GM12878 (cell line): ENCODE measurements at places on chromosomes 13 and 19.

- DNase-seq: no peak
Observed at GRCh38 chr19:49857061-49857837, 6.3 kb downstream of the PTOV1 start.

DNA sequence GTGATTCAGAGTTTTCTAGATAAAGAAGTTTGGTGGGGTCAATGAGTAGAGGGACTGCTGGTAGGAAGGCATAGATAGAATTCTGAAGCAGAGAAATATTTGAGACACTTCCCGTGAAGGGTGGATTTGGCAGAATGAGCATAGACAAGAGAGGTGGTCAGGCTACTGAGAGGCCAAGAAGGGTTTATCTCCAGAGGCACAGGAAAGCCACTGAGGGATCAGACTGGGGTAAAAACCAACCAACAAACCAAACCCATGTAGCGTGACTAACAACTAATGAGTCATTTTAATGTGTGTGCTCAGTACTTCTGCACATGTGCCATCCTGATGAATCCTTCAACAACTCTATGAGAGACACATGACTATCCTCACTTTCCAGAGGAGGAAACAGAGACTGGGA, 60.0 kb upstream of the SERP2 start:
- no peak for DNase-seq

- DNase-seq: no peak
Observed at GRCh38 chr13:33577007-33577406, 240.9 kb upstream of the RFC3 start.

DNA sequence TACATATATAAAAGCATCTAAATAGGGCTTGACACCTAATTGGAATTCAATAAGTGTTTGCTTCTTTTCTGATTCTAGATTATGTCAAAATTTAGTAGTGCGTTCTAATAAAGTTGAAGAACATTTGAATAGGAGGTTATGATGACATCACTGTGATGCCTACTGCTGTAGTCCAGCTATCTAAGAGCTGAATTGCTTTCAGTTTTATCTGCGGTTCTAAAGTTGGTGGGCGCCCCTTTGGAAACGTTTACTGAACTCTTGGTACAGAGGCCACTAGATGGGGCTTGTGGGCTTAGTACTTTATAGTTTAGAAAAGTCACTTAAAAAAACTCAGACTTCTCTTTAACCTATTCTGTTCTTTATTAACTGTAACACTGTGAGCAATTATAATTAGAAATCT, 776.9 kb downstream of the GPC5 start:
- DNase-seq: no peak

DNA sequence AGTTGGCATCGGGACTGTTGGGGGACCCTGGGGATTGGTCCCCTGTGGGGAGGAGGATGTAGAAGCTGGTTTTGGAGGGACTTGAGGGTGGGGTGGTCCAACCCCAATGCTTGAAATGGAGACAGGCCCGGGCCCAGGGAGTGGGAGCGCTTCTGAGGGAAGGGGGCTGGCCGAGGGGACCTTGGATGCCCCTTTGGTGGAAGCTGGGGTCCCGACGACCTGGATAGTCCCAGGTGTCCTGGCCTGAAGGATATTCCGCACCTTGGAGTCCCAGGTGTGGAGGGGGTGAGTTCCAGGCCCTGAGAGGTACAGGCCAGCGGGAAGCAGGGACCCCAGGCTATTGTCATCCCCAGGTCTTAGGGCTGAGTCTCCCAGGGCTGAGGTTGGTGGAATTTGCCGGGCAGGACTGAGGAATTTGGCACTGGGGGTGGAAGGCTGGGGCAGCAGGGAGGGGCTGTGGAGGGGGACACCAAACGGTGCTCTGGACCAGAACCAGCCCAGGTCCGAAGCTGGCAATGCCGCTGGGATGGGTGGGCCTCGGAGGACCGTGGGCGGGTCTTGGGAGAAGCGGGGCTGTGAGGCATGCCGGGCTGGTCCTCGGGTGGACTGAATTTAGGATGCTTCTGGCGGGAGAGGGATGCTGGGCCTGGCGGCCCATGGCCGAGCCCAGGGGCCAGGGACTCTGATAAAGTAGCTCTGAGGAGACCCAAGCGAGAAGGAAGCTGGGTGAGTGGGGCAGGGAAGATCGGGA, 1.8 kb downstream of the HDGFL2 start:
- DNase-seq: no peak

DNA sequence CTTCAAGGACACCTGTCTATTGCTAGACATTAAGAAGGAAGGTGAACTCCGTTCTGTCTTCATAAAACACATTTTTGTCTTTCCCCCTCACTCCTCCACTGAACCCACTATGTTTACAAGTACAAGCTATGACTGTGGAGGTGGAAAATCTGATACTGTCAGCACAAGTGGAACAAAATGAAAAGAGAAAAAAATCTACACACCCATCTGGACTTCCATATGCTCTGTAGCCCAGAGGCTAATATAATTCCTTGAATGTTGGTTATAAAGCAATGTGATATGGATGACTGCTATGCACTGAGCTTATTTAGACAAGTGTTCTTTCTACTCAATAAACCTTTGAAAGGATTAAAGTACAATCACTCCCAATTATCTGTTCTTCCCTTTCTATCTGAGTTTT, 713.5 kb downstream of the DIAPH3 start:
- no peak for DNase-seq

- no peak for DNase-seq
Observed at GRCh38 chr19:8017808-8018207, 12.4 kb upstream of the ELAVL1 start.

DNA sequence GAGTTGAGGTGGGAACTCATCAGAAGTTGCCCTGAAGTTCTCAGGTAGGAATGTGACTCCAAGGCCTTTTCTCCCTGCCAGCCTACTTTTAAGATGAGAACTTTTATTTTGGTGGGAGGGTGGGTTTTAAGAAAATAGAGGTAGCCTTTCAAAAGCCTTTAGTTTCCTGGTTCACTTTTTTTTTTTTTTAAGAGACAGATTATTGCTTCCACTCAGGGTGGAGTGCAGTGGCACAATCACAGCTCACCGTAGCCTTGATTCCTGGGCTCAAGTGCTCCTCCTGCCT, 3.0 kb downstream of the C19orf67 start:
- no peak for DNase-seq

DNA sequence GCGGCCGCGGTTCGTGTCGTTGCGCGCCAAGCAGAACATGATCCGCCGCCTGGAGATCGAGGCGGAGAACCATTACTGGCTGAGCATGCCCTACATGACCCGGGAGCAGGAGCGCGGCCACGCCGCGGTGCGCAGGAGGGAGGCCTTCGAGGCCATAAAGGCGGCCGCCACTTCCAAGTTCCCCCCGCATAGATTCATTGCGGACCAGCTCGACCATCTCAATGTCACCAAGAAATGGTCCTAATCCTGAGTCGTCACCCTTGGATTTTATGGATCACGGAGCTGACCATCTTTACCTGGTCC, 475 bp downstream of the MRPL57 start:
- DNase-seq: no peak

GRCh38 chr13:77994166-77994565, 75.5 kb upstream of the EDNRB start:
- DNase-seq: no peak

DNA sequence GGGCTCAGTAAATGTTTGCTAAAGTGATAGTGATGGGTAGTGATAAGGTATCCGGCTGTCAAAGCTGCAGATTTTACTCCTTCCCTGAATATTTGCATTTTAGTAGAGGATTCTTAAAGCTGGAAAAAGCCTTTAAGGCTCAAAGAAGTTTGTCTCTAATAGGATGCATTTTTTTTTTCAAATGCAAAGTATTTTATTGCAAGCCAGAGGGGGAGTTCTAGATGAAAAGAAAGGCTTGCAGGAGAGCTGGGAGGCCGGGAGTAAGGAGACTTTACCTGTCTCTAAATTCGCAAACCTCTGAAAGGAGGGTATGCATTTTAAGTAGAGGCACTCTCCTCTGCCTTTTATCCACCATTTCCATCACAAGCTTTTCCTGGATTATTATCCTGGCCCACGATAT, 100.7 kb upstream of the FNDC3A start:
- DNase-seq: no peak

GRCh38 chr19:14404312-14404711, 14.8 kb downstream of the DDX39A start:
- no peak for DNase-seq

- DNase-seq: no peak
Observed at GRCh38 chr13:110509971-110510786, 51.3 kb downstream of the RAB20 start.

DNA sequence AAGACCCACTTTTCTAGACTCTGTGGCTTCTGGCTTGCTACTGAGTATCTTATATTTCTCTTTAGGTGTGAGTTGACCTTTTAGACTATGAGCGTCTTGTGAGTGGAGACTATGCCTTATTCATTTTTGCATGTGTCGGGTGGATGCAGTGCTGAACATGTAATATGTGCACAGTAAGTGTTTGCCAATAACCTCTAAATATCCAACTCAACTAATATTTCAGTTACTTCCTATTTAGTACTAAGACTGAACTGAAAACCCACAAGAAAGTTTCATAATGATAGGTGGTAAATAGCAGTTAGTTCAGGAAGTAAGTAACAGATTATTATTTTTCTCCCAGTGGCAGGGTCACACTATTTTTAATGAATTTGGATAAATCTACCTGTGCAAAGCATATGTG, 269.3 kb downstream of the KCNRG start:
- DNase-seq: no peak

- no peak for DNase-seq
Observed at GRCh38 chr13:107866032-107866940, 349.1 kb downstream of the LIG4 start.

GRCh38 chr19:18809149-18809868, 18.2 kb upstream of the COMP start:
- DNase-seq: no peak

DNA sequence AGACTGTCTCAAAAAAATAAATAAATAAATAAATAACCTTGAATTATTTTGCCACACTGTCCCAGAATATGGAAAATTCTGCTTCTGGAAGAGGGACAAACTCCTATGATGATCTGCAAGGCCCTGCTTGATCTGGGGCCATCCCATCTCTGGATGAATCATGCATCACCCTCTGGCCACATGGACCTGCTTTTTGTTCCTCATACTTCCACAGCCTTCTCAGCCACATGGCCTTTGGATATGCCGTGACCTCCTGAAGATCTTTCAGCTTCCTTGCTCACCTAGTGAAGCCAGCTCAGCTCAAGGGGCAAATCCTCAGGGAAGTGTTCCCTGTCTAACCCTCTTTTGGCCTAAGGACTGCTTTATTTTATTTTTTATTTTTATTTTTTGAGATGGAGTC, 10.3 kb downstream of the IER2 start:
- DNase-seq: no peak

- DNase-seq: no peak
Observed at GRCh38 chr19:2503521-2504109, 27.7 kb downstream of the GADD45B start.

- no peak for DNase-seq
Observed at GRCh38 chr19:39308531-39309304, 11.9 kb downstream of the LRFN1 start.

GRCh38 chr19:15463861-15464371, 428 bp downstream of the RASAL3 start:
- no peak for DNase-seq

- DNase-seq: no peak
Observed at GRCh38 chr19:50189331-50189730, 14.1 kb upstream of the MYH14 start.

DNA sequence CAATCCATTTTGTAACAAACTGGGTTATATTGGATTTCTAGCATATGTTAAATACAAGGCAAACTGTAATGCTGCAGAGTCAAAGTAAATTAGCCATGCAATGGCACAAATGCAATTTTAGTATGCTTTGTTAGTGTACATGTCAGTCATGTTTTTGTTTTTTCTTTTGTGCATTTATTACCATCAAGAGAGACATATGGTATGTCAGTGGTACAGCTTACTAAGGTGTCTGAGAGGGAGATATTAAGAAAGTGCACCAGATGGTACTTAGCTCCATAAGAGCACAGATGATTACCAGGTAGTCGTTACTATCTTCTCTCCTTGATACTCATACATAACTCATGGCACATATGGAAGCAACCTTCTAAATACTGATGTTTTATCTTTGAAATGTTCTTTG, 550.3 kb downstream of the GPC5 start:
- DNase-seq: no peak

GRCh38 chr13:51532736-51533197, 51.5 kb upstream of the WDFY2 start:
- DNase-seq: no peak

DNA sequence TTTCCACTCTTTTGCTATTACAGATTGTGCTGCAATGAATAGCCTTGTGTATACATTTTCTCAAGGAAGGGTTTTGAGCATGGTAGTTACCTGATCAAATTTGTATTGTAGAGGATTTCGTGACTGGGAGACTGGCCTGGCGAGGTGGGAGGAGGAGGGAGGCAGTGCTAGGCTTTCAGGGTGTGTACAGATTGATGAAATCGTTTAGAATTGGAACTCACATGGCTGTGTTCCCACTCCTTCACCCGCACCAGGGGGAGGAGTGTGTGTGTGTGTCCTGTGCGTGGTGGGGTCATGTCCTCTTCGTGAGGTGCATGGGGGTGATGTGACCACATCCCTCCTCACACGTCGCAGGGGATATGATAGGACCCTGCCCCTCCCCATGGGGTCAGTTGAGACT, 8.3 kb downstream of the PGLYRP1 start:
- no peak for DNase-seq

GRCh38 chr13:41017817-41018601, 1.1 kb downstream of the ELF1 start:
- DNase-seq: no peak

DNA sequence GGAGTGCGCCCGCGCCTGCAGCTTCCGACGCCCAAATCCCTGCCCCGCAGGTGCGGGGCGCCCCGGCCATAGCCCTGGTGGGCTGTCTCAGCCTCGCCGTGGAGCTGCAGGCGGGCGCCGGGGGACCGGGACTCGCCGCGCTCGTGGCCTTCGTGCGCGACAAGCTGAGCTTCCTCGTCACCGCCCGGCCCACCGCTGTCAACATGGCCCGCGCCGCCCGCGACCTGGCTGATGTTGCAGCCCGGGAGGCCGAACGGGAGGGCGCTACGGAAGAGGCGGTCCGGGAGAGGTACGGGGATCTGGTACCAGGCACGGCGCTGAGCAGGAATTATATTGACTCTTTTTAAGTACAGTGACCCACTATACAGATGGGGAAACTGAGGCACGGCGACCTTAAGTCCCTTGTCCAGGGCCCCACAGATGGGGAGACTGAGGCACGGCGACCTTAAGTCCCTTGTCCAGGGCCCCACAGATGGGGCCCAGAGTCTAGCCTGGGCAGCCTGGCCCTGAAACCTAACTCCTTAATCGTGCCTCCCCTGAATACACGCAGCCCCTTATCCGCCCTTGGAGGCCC, 586 bp downstream of the MRI1 start:
- DNase-seq: no peak

GRCh38 chr13:74452176-74452575, 318.0 kb upstream of the KLF12 start:
- no peak for DNase-seq
